ENCODE measurements at places on chromosomes 3 and 15. TPM values are rescaled to one million over a fixed set of nuclear protein-coding genes. Genes with fewer than 3 reads are reported as not detected.

The EFCAB12 gene
- 0.15 TPM for polyA plus RNA-seq

- H3K27ac ChIP-seq: no peak overlapping the region
- H3K36me3 ChIP-seq: no peaks in the 10 kb centered on the region
- no peaks in the 10 kb centered on the region for H3K4me1 ChIP-seq
- no peak for DNase-seq
Measured at GRCh38 chr3:66153481-66154443, 67.0 kb upstream of the SLC25A26 start.

DNA sequence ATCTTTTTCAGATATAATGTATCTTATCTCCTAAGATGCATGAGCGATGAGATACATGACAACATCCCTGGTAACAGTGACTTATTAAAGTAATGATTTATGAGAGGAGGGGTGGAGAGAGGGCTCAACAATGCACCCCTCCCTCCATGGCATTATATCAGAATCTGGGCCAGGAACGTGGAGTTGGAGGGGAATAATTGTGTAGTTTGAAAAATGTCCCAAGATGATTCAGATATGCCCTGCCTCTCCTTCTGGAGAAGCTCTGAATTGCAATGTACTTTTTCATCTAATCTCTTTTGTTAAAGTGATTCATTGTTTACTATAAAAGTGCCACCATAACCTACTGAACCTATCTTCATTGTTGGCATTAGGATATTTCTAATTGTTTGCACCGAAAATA lies 86.5 kb downstream of the FRMD4B start:
- peak; percentile 9 for DNase-seq
- no peak overlapping the region for H3K4me3 ChIP-seq
- peaks cover 16% of the 10 kb centered on the region for H3K4me1 ChIP-seq
- H3K36me3 ChIP-seq: peaks cover 22% of the 10 kb centered on the region
- no peaks in the 10 kb centered on the region for H3K27me3 ChIP-seq

The EAF2 gene
- 0.56 TPM for polyA plus RNA-seq

DNA sequence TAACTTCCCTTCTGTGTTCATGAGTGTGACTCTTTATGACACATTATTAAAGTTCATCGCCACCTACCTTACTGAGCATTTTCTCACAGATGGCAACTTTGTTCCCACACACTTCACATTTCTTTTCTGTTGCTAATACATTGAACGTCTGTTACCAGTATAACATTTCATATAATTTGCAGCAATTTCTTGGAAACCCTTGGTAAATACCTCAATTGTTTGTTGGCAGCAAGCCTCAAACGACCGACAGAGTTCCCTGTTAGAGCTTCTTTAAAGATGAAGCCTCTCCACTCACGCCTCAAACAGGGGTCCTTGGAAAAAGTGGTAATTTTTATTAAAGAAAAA lies 3.2 kb upstream of the CHSY1 start:
- no peak overlapping the region for H3K4me3 ChIP-seq
- no peak overlapping the region for H3K27ac ChIP-seq
- H3K36me3 ChIP-seq: no peaks in the 10 kb centered on the region
- H3K4me1 ChIP-seq: peaks cover 22% of the 10 kb centered on the region
- no peak for DNase-seq

- no peaks in the 10 kb centered on the region for H3K27me3 ChIP-seq
- no peaks in the 10 kb centered on the region for H3K4me1 ChIP-seq
- H3K36me3 ChIP-seq: peaks cover 6% of the 10 kb centered on the region
- H3K27ac ChIP-seq: no peak overlapping the region
- no peak overlapping the region for H3K4me3 ChIP-seq
Measured at GRCh38 chr3:56748663-56749231, 53.0 kb downstream of the ARHGEF3 start.

GRCh38 chr3:178084938-178085816 lies 451.1 kb upstream of the KCNMB2 start:
- H3K36me3 ChIP-seq: no peaks in the 10 kb centered on the region
- no peaks in the 10 kb centered on the region for H3K27me3 ChIP-seq
- H3K4me3 ChIP-seq: no peak overlapping the region
- peak; percentile 86 for DNase-seq
- peaks cover 24% of the 10 kb centered on the region for H3K4me1 ChIP-seq
- peak overlapping the region; percentile 8 for H3K27ac ChIP-seq

- no peak overlapping the region for H3K27ac ChIP-seq
- H3K27me3 ChIP-seq: no peaks in the 10 kb centered on the region
- no peak overlapping the region for H3K4me3 ChIP-seq
Measured at GRCh38 chr3:3066378-3066777, 43.8 kb downstream of the IL5RA start.

- no peak overlapping the region for H3K27ac ChIP-seq
- no peak overlapping the region for H3K4me3 ChIP-seq
- no peaks in the 10 kb centered on the region for H3K4me1 ChIP-seq
- H3K36me3 ChIP-seq: no peaks in the 10 kb centered on the region
Measured at GRCh38 chr3:66629150-66629981, 128.5 kb upstream of the LRIG1 start.

- H3K27ac ChIP-seq: peak overlapping the region; percentile 78
- peaks cover 36% of the 10 kb centered on the region for H3K4me1 ChIP-seq
- H3K4me3 ChIP-seq: no peak overlapping the region
- no peaks in the 10 kb centered on the region for H3K36me3 ChIP-seq
- DNase-seq: no peak
Measured at GRCh38 chr15:68389041-68389930, 42.7 kb downstream of the ITGA11 start.

DNA sequence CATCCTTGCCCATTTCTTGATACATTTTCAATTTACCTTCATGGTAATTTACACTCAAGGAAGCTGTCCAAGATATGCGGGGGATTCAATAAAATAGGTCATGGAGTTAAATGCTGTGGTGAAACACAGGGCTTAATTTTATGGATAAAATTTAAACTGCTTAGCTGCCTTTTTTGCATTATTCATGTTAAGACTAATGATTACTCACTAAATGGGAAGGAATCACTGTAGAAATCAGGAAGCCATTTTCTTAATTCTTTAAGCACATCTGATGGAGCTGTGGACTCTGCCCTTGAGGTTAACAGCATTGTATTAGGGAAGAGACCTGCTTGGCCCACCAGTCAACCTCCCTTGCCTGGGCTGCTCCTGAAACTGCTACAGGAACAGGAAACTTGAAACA lies 62.5 kb upstream of the RBP1 start:
- DNase-seq: no peak
- H3K27ac ChIP-seq: no peak overlapping the region
- H3K27me3 ChIP-seq: no peaks in the 10 kb centered on the region
- no peaks in the 10 kb centered on the region for H3K36me3 ChIP-seq

DNA sequence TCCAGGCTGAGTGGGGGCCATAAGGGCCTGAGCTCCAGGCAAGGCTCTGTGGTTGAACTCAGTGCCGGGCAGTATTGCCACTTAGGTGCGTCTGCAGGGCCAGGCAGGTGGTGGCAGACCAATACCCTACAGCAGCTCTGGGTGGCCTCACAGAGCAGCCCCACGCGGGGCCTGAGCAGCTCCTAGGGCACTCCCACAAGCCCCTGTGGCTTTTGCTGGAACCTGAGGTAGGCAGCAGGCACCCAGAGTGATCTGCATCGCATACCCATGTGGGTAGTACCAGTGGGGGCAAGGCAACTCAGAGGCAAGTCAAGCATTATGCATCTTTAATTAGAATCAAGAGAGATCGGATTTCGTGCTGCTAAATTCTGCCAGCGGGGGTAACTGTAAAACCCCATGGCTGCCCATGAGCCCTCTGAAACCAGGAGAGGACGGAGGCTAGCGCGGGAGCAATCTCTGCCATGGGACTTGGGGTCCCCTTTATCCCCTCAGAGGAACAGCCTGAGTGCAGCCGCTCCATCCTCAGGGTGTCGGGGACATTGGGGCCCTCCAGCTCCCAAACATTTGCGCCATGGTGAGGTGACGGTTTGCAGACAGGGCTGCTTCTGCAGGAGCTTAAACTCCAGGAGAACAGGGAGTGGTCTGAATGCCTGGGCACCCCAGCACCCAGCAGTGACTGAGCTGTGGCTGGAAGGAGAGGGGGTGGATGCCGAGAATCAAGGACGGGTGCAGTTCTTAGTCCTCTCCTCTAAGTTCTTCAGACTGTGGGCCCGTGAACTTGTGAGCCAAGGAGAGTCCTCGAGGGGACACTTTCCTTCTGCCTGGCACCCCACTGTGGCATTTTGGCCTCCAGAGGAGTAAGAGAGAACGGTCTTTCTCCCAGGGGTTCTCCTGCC lies 62.4 kb upstream of the PCSK6 start:
- no peaks in the 10 kb centered on the region for H3K4me1 ChIP-seq
- peaks cover 2% of the 10 kb centered on the region for H3K27me3 ChIP-seq
- H3K36me3 ChIP-seq: no peaks in the 10 kb centered on the region
- no peak for DNase-seq
- H3K4me3 ChIP-seq: no peak overlapping the region

- no peak overlapping the region for H3K27ac ChIP-seq
- H3K27me3 ChIP-seq: no peaks in the 10 kb centered on the region
- no peak overlapping the region for H3K4me3 ChIP-seq
- no peak for DNase-seq
- H3K4me1 ChIP-seq: no peaks in the 10 kb centered on the region
- H3K36me3 ChIP-seq: no peaks in the 10 kb centered on the region
Measured at GRCh38 chr3:10494180-10494579, 11.2 kb downstream of the ATP2B2 start.

Measured in endothelial cell of umbilical vein (primary cell).